ENCODE measurements at places on chromosomes 16 and 17. TPM values are rescaled to one million over a fixed set of nuclear protein-coding genes. Genes with fewer than 3 reads are reported as not detected.

ZKSCAN2 gene
- total RNA-seq: 10.2 TPM

KRT40 gene
- total RNA-seq: not detected

LGALS9 gene
- 39.8 TPM for total RNA-seq

KRTAP4-3 gene
- total RNA-seq: not detected

SLFN14 gene
- total RNA-seq: not detected

- H3K27me3 ChIP-seq: no peaks in the 10 kb centered on the region
- peak overlapping the region; percentile 87 for H3K4me3 ChIP-seq
- H3K4me1 ChIP-seq: peaks cover 53% of the 10 kb centered on the region
- H3K27ac ChIP-seq: no peak overlapping the region
- H3K36me3 ChIP-seq: no peaks in the 10 kb centered on the region
Measured at GRCh38 chr16:67249178-67250044, 632 bp downstream of the SLC9A5 start.

GRCh38 chr17:34713687-34714086, 134.3 kb downstream of the TMEM132E start:
- no peaks in the 10 kb centered on the region for H3K27me3 ChIP-seq
- no peaks in the 10 kb centered on the region for H3K36me3 ChIP-seq
- H3K4me1 ChIP-seq: no peaks in the 10 kb centered on the region

- no peak overlapping the region for H3K27ac ChIP-seq
- no peaks in the 10 kb centered on the region for H3K27me3 ChIP-seq
- no peaks in the 10 kb centered on the region for H3K36me3 ChIP-seq
- DNase-seq: no peak
Measured at GRCh38 chr17:12739500-12739899, 49.8 kb upstream of the ARHGAP44 start.

DNA sequence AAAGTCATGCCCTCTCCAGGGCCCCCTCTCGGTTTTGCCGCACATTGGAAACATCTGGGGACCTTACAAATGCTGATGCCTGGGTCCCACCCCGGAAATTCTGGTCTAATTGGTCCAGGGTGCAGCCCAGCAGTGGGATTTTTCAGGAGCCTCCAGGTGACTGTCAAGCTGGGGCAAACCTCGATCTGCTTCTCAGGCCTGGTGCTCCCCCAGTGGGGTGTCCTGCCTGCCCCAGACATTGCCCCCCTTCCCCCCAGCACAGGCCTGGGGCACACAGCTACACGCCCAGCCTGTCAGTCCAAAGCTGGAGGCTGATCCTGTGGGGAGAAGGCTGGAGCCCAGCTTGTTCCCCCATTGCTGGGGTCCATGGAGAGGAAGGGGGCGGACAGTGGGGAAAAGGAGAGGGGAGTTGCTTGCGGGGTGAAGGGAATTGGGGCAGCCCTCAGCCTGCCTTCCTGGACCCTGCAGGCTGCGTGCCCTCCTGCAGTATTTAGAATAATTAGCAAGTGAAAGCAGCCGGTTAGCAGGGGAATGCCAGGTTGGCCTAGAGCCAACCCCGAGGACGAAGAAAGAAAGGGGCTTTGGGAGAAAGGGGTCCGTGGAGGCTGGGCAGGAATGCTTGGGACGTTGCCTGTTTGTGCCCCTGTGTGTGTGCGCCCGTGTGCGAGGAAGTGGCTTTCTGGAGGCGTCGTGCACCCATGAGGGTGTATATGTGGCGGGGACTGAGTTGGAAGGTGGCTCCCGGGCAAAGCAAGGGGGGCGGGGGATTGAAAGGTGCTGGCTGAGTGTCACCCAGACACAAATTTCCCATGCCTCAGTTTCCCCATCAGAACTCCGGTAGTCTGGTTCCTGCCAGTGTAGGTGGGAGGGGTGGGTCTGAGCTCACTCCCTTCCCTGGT, 5.9 kb downstream of the FOXJ1 start:
- peaks cover 23% of the 10 kb centered on the region for H3K4me1 ChIP-seq
- no peak overlapping the region for H3K4me3 ChIP-seq
- DNase-seq: no peak
- no peaks in the 10 kb centered on the region for H3K36me3 ChIP-seq
- no peak overlapping the region for H3K27ac ChIP-seq

DNA sequence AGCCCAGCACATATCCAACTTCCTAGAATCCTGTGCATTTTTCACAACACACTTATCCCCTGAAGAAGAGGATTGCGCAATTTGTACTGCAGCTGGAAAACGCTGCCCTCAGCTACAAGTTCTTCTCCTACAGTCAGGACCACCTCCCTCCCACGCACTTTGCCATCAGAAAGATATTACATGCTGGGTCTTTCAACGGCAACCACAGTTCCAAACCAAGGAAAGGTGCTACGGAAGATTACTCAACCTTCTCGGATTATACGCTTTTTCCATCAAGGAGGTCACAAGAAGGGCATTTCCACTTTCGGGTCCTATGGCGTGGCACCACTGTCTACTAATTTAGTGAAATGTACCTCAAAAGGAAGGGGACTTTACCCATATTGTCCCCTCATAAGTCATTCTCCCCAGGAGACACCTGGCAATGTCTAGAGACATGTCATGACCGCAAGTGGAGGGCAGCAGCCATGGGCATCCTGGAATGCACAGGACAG, 35.2 kb downstream of the USP7 start:
- no peak overlapping the region for H3K27ac ChIP-seq
- H3K4me3 ChIP-seq: no peak overlapping the region
- peaks cover 17% of the 10 kb centered on the region for H3K4me1 ChIP-seq
- no peak for DNase-seq

GRCh38 chr17:78567991-78568390, 9.2 kb downstream of the DNAH17 start:
- no peaks in the 10 kb centered on the region for H3K27me3 ChIP-seq
- no peak overlapping the region for H3K4me3 ChIP-seq

DNA sequence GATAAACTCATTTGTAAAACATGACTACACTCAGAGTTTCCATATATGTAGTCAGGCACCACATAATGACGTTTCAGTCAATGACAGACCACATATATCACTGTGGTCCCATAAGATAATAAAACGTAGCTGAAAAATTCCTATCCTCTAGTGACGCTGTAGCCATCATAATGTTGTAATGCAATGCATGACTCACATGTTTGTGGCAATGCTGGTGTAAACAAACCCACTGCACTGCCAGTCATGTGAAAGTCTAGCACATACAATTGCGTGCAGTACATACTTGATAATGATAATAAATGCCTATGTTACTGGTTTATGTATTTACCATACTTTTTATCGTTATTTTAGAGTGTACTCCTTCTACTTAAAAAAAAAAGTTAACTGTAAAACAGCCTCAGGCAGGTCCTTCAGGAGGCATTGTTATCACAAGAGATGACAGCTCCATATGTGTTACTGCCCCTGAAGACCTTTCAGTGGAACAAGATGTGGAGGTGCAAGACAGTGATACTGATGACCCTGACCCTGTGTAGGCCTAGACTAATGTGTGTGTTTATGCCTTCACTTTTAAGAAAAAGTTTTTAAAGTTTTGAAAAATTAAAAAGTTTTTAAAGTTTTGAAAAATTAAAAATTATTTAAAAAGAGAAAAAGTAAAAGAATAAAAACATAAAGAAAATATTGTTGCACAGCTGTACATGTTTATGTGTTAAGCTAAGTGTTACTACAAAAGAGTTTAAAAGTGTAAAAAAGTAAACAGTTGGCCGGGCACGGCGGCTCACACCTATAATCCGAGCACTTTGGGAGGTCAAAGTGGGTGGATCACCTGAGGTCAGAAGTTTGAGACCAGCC, 9.0 kb downstream of the STAT5B start:
- H3K27ac ChIP-seq: peak overlapping the region; percentile 36
- DNase-seq: peak; percentile 37
- H3K27me3 ChIP-seq: no peaks in the 10 kb centered on the region
- no peaks in the 10 kb centered on the region for H3K36me3 ChIP-seq
- no peak overlapping the region for H3K4me3 ChIP-seq
- H3K4me1 ChIP-seq: peaks cover 47% of the 10 kb centered on the region

DNA sequence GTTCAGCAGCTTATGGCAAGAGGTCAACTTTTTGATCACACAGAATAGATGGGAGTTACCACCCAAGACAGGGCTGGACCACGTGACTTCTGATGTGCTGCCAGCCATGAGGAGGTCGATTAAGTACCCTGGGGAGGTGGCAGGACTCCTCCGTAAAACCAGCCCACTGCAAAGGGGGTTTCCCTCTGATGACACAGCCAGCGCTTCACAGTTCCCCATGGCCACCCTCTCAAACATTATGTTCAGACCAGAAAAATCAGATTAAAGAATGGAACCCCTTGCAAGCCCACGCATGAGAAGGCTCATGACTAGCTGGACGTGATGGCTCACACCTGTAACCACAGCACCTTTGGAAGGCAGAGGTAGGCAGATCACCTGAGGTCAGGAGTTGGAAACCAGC, 222.9 kb downstream of the CPPED1 start:
- no peak for DNase-seq
- H3K27ac ChIP-seq: no peak overlapping the region
- no peaks in the 10 kb centered on the region for H3K36me3 ChIP-seq
- H3K27me3 ChIP-seq: peaks cover 2% of the 10 kb centered on the region

GRCh38 chr17:76268015-76268749, 3.0 kb downstream of the UBALD2 start:
- H3K4me3 ChIP-seq: peak overlapping the region; percentile 73
- H3K27me3 ChIP-seq: no peaks in the 10 kb centered on the region
- peaks cover 85% of the 10 kb centered on the region for H3K4me1 ChIP-seq
- peak; percentile 64 for DNase-seq
- peaks cover 53% of the 10 kb centered on the region for H3K36me3 ChIP-seq
- peak overlapping the region; percentile 77 for H3K27ac ChIP-seq

DNA sequence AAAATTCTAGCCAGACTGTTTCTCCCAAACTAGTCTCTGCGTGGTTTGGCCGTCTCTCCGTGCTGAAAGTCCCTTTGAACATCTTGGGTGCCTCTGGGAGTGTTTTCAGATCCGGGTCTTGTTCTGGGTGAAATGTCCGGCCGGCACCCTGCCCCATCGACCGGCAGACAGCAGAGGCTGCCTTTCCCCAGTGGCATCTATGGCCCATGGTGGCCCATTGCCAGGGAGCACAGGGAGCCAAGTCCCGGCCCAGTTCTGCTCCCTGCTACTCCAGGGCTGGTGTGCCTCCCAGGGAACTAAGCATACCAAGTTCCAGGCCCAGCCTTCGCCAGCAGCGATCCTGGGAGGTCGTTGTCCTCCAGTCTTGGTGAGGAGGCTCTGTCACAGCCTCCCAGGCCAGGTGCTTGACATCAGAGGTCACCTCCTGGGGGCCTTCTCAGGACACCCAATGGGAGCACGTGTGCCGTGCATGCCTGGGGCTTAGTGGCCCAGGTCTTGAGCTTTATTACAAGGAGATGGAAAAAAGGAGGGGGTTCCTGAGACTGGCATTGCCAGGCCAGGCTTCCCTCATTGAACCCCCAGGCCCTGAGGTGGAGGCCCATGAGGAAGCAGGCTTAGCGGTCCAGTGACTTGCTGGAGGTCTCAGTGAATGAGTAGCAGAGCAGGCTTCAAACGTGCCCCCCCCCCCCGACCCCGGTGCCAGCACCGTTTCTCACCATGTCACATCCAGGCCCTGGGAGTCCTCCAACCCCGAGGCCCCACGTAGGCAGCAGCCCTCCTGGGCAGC, 54.0 kb downstream of the PGS1 start:
- H3K36me3 ChIP-seq: peaks cover 14% of the 10 kb centered on the region
- DNase-seq: no peak
- no peaks in the 10 kb centered on the region for H3K27me3 ChIP-seq
- no peak overlapping the region for H3K4me3 ChIP-seq

GRCh38 chr16:27852116-27852515, 211.4 kb downstream of the GSG1L start:
- H3K27me3 ChIP-seq: peaks cover 22% of the 10 kb centered on the region
- DNase-seq: no peak
- no peaks in the 10 kb centered on the region for H3K36me3 ChIP-seq

DNA sequence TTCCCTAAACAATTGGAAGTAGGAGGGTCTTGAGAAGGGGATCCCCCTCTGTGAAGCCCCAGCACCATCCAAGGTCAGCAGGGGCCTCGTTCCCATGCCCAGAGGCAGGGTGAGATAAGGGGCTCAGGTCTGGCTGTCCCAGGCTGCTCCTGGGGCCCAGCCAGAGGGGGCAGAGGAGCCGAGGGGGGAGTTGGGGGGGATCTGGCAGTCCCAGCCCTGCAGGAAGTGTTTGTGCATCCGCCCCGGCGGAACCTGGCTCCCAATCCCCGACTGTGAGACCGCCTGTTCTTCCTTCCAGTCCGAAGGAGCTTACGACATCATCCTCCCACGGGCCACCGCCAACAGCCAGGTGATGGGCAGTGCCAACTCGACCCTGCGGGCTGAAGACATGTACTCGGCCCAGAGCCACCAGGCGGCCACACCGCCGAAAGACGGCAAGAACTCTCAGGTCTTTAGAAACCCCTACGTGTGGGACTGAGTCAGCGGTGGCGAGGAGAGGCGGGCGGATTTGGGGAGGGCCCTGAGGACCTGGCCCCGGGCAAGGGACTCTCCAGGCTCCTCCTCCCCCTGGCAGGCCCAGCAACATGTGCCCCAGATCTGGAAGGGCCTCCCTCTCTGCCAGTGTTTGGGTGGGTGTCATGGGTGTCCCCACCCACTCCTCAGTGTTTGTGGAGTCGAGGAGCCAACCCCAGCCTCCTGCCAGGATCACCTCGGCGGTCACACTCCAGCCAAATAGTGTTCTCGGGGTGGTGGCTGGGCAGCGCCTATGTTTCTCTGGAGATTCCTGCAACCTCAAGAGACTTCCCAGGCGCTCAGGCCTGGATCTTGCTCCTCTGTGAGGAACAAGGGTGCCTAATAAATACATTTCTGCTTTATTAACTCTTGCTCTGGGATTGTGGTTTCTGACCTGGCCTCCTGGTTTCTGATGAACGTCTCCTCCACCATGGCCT, 14.9 kb downstream of the GPRC5C start:
- no peak overlapping the region for H3K27ac ChIP-seq
- no peaks in the 10 kb centered on the region for H3K36me3 ChIP-seq
- DNase-seq: no peak
- H3K4me1 ChIP-seq: peaks cover 22% of the 10 kb centered on the region

DNA sequence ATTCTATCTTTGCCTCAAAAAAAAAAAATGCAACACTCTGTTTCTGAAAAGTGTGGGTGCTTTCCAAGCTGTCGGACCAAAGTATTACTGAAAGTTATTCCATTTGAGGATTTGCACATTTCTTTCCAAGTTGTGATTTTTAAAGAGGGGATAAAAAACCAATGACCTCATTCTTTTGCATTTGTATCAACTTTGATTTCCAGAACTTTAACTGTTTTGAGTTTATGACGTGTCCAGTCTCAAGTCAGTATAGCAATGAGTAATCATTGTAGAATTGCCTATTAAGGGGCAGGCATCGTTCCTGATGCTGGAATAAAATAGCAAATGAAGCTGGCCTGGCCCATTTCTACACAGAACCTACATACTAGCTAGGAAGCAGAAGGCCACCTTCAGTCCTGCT, 229.6 kb upstream of the RBFOX1 start:
- no peak overlapping the region for H3K4me3 ChIP-seq
- H3K4me1 ChIP-seq: no peaks in the 10 kb centered on the region
- H3K27me3 ChIP-seq: no peaks in the 10 kb centered on the region
- no peaks in the 10 kb centered on the region for H3K36me3 ChIP-seq
